ENCODE measurements at places on chromosomes 4 and X. TPM values are rescaled to one million over a fixed set of nuclear protein-coding genes. Genes with fewer than 3 reads are reported as not detected.

Gene STOX2
- total RNA-seq = 9.1 TPM

Gene GSX2
- not detected for total RNA-seq

Gene KLHL4
- total RNA-seq = 1.2 TPM

Gene ANOS1
- total RNA-seq = 4.0 TPM

Gene TXK
- 0.84 TPM for total RNA-seq

Gene OTC
- total RNA-seq = 0.58 TPM

Measured in left cardiac atrium (tissue), 4 donors.